Activated CD8-positive, alpha-beta memory T cell treated with anti-CD3 and anti-CD28 coated beads for 1 hour (primary cell): ENCODE measurements at places on chromosomes 4 and X.

DNA sequence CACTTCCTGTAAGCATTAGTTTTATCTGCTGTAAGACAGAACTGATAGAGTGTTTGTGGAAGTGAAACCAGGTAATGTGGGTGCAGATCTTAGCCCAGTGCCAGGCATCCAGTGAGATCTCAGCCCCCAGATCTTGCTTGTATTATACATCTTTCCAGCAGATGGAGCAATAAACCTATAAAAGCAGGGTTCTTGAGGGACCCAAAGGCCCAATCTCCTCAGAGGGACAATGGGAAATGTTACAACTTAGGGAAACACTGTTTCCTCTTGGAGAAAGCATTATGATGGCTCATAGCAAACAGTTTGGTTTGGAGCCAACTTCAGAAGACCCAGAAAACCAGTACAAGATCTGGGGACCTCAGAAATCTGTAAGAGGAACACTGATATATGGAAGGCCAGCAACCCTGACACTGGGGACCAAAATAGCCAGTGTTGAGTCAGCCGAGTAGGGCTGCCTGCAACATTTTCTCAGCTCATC, 206.3 kb downstream of the SLC7A11 start:
- DNase-seq: no peak

DNA sequence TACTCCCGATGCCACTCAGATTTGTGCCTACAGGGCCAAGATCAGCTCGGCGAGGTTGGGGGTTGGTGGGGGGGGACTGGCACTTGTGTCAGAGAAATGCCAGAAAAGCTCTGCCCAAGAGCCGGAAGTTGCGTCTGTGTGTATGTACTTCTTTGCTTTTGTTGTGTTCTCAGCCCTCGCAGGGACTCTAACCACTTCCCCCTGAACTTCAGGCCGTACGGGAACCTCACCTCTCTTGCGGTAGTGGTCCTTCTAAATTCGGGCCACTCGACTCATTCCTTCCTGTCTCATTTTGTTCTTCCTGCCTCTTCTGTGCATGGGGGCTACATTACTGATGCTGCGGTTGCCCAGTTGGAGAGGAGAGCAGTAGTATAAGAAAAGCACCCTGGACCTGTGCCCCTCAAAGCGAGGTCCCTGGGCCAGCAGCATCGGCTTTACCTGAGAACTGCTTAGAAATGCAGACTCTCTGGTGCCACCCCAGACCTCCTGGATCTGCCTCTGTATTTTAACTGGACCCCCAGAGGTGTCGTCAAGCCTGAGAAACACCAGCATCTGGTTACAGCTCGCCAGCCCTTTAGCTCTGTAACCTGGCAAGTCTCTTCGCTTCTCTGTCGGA, 146.3 kb upstream of the RPS6KA3 start:
- peak; percentile 8 for DNase-seq

- no peak for DNase-seq
These were observed 58.4 kb upstream of the XAGE1A start for GRCh38 chrX:52437212-52437611.

GRCh38 chr4:109276482-109277095, 25.9 kb downstream of the COL25A1 start:
- no peak for DNase-seq

DNA sequence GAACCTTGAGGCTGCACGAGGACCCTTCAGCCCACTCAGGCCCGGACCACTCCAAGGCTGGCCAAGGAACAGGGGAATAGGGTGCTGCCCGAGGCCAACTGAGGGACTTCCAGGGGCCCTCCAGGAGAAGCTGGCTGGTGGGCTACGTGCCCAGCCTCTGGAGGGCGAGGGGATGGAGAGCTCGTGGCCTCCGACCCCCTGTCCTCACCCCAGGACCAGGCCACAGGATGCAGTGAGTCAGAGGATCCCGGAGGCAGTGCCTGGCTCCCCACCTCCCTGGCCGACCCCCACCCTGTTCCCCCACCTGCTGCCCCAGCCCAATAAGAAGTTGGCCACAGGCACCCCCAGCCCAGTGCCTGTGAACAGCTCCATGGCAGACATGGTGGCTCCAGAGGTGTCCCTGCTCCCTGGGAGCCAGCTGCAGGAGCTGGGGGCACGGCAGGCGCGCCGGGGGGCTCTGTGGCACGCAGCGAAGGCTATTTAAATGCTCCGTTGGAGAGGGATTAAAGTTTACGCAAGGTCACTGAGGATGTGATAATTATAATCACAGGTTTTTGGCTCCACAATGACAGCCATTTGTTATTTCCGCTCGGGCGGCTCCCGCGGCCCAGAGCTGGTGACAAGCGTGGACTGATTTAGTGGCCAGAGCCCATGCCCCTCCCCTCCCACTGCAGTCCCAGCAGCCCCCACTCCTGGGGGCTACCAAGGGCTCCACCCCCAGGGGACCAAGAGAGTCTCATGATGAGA, 95.7 kb upstream of the NKX1-1 start:
- no peak for DNase-seq

DNA sequence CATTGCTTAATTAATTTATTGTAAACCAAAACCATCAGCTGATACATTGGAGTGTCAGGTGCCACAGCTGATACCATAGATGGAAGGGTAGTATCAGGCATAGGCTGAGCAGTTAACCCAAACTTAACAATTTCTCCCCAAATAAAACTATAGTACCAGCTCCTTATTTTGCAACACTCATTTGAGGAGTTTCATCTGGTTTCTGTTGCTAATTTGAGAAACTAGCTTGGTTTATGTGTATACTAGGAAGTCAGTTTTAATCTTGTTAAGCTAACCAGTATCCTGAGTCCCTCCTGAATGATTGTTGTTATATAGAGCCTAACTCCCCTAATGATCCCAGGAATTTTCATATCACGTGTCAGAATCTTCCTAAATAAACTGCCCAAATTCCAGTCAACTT, 12.7 kb downstream of the DCAF16 start:
- no peak for DNase-seq

DNA sequence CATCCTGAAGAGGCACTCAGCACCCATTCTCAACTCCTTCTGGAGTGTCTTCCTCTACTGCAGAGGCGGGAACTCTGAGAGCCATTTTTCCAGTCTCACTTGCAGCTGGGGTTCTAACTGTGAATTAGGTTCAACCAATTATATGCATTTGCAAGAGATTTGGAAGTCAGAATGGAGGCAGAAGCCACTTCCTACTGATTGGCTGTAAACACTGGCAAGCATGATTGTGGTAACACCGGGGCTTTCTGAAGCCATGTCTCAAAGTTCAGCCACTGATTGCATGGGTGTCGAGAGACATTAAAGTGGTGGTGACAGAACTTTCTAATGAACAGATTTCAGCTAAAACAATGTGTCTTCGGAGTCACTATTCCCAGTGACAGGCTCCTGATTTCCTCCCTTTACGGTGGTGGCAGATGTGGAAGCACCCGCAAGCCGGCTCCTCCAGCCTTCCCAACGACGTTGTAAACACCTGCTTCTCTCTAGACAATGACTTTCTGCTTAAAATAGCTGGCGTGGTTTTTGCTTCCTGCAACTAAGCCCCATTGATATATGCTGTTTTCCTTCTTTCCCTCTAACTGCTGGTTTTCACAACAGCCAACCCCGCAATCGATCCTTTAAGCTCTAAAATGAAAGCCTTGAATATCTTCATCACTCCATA, 92.0 kb downstream of the IRF2 start:
- DNase-seq: no peak

- DNase-seq: no peak
These were observed 62.7 kb downstream of the LDB2 start for GRCh38 chr4:16835597-16836247.

GRCh38 chr4:188466001-188466400, 326.8 kb downstream of the TRIML1 start:
- no peak for DNase-seq

DNA sequence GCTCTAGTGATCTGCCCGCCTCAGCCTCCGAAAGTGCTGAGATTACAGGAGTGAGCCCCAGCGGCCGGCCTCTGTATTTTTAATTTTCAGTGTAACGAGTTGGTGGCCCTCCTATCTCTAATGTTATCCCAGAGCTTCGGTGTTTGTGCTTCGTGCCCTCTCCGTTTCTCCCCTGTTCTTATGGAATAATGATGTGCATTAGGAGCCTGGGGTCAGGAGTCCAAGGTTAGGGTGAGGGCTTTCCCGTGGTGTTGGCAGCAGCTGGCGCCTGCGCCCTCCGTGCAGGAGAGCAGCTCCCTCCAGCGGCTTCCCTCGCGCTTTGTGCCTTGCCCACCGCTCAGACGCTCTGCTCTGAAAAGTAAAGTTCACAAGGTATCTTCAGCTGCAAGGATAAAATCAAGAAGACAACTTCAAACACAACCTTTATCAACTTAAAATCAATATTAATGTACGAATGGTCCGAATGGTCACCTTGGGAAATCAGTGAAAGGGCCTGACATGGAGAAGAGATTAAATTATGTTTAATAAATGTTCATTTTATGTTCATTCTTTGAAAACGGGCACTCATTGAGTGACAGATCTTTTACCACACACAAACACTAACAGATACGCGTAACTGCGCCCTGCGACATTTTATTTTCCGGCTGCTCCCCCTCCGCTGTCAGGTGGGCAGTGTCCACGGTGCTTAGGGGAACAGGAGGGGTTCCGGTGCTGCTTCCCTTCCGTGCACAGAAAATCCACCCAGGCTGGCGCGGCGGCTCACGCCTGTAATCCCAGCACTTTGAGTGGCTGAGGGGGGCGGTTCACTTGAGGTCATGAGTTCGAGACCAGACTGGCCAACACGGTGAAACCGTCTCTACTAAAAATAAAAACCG, 62.4 kb downstream of the TRAPPC11 start:
- peak; percentile 19 for DNase-seq

- no peak for DNase-seq
These were observed 12.5 kb downstream of the LDOC1 start for GRCh38 chrX:141164406-141164805.

DNA sequence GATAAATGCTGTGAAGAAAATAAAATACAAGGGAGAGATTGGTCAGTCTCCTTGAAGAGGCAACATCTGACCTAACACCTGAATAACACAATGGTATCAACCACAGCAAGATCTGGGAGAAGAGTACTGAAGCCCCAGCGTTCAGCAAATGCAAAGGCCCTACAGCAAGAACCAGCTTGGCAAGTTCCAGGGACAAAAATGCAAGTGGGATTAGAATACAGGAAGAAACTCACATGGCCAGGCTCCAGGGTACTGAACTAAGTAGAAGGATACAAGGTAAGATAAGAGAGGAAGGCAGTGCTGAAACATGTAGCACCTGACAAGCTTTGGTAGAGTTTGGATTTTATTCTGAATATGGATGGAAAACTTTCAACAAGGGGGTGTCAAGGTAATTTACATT, 3.6 kb downstream of the SMIM14 start:
- no peak for DNase-seq

- no peak for DNase-seq
These were observed 242.4 kb downstream of the BMPR1B start for GRCh38 chr4:95000076-95000648.

DNA sequence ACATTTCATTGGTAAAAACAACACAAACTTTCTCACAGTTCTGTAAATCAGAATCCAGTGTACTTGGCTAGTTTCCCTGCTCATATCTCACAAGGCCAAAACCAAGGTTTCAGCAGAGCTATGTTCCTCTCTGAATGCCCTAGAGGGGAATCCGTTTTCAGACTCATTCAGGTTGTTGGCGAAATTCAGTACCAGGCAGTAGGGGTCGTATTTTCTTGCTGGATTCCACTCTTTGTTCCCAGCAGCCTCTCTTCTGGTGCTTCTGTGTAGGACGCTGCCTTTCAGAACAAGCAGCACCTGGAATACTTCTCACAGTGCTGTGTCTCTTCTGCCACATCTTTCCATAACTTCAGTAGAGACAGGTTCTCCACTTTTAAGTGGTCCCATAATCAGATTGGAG, 351.9 kb downstream of the PCDH18 start:
- DNase-seq: no peak

GRCh38 chr4:78250500-78250899, 193.4 kb downstream of the FRAS1 start:
- DNase-seq: no peak

GRCh38 chrX:42189576-42189975, 266.2 kb upstream of the CASK start:
- DNase-seq: no peak

GRCh38 chrX:110087485-110088356, 84.8 kb downstream of the TMEM164 start:
- DNase-seq: no peak

DNA sequence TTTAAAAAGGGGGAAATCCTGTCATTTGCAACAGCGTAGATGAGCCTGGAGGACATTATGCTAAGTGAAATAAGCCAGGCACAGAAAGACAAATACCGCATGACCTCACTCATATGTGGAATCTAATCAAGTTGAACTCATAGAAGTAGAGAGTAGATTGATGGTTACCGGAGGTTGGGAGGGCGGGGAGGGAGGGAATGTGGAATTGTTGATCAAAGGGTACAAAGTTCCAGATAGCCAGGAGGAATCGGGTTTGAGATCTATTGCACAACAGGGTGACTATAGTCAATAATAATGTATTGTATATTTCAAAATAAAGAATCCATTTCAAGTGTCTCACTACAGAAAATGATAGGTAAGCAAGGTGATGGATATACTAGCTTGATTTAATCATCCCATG, 393.2 kb downstream of the BCOR start:
- DNase-seq: no peak

DNA sequence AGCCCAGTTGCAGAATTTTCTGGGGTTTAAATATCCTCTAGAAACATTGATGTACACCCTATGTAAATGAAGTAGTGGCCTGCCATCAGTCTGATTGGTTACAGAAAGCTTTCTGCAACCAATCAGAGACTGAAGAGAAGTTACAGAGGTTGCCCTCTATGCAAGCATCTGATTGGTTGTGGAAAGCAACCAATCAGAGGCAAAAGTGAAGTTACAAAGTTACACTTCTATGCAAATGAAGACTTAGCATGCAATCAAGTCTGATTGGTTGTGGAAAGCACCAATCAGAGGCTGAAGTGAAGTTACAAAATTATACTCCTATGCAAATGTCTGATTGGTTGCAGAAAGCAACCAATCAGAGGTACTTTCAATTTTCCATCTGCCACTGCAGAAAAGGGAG, 51.9 kb upstream of the USP9X start:
- no peak for DNase-seq

GRCh38 chr4:40306976-40307375, 28.2 kb upstream of the CHRNA9 start:
- no peak for DNase-seq

GRCh38 chrX:25872786-25873185, 265.4 kb upstream of the MAGEB18 start:
- no peak for DNase-seq

DNA sequence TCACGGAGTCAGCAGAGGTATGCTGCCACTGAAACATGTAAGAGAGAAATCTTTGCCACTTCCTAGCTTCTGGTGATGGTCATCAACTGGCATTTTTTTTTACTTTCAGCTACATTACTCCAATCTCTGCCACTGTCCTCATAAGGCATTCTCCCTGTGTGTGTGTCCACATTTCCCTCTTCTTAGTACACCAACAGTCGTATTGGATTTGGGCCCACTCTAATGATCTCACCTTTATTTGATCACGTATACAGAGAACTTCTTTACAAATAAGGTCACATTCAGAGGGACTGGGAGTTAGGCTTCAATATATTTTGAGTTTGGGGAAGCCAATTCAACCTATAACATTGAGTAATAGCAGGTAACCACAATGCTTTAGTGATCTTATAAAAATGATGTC, 649.1 kb downstream of the GRID2 start:
- no peak for DNase-seq
